ENCODE measurements at places on chromosomes 1 and 21.

DNA sequence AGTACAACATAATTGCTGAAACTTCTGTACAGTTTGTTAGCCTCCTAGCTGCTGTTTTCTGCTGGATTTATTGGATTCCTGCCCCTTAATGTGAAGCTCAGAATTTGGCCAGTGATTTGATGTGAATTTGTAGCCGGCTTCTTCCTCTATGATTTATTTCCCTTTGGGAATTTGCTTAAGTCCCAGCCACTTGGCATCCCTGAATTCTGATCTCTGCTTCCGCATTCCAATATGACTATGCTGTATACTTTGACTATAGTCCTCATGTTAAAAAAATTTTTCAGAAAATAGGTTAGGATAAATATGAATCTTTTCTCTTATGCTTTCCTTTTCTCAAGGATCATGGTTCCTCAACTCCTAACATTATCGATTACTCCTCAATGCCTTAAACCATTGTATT is 12.4 kb upstream of the LRIF1 start:
- DNase-seq: no peak

DNA sequence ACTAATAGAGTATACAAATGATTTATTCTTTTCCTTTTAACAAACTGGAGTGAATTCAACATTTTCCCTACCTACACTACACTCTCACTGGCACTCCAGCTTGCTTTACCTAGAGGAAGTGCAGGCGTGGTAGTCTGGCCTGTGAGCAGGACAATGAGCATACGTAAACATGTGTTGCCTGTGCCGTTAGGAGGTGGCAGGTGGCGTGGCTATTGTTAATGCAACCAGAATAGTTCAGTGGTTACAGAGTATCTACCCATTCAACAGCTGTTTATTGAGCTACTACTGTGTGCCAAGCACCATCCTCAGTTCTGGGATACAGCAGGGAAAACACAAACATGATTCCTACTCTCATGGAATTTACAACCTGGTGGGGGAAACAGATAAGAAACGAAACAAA is 299.7 kb upstream of the KAZN start:
- no peak for DNase-seq

DNA sequence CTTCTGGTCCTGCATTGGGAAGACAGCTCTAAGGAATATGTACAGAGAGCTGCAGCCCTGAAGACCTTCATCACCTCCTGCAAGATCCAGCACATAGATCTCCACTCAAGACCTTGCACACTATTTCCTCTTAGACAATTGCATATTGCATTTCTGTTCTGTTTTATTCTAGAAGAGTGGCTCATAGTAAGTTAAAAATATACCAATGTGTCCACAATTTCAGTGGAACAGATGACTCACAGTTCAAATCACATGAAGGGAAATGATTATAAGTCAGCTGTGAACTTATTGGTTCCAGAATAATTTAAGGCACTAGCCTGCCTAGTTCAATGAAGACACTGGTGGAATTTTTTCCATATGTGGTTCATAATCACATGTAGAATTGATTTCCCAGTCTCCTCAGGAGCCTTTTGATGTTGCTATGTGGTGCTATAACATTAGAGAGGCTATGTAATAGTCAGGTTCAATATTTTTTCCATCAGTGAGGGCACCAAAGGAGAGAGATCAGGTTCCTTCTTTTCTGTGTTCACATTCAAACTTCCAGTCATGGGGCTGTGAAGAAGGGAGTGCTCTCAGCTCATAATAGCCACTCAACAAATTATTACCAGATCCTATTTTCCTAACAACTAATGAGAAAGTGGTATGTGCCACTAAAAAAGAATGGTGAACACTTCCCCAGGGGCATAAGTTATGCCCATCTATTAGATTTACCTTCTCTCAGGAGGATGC is 9.8 kb upstream of the AK5 start:
- no peak for DNase-seq

DNA sequence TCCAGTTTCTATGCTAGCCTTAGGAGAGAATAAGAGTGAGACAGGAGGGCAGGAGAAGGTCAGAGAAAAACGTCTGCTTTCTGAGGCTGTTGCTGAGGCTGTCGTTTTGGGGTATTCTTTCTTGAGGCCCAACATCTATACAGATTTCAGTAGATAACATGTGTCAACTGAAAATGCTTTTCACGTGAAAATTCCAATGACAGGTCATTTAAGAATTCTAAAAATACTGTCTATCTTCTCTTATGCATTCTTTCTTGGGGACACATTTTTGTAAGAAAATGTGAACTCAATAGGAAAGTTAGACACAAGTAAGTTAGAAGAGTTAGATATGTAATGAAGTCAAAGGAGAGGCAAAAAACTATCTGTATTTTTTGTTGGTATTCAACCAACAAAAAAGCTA is 150.8 kb downstream of the TGFB2 start:
- no peak for DNase-seq

- no peak for DNase-seq
These were observed 177.4 kb upstream of the NRIP1 start for GRCh38 chr21:15241997-15242736.

DNA sequence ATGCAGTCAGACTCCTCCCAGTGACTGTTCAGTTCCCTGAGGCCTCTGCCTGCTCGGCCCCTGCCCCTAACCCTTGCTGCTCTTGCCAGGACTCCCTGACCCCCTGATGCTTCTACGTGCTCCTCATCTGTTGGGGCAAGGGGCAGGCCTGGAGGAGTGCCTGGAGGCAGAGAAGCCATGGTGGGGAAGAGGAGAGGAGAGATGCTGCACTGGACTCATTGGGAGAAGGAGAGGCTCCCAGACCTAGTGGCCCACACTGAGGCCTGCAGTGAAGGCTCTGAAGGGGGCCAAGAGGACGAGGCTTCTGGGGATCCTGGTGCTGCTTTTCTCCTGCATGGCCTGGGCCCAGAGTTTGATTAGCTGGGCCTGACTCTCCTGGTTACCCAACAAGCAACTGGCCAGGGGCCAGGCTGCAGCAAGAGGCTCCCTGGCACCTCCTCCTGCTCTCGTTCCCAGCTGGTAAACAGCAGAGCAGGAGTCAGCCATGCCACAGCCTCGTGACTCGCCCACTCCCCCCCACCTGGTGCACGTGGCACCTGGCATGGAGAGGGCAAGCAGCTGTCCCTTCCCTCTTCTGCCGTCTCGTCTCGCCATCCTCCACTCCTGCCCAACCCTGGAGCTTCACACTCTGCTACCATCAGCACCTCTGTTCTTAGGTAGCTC is 847 bp upstream of the RORC start:
- DNase-seq: no peak

DNA sequence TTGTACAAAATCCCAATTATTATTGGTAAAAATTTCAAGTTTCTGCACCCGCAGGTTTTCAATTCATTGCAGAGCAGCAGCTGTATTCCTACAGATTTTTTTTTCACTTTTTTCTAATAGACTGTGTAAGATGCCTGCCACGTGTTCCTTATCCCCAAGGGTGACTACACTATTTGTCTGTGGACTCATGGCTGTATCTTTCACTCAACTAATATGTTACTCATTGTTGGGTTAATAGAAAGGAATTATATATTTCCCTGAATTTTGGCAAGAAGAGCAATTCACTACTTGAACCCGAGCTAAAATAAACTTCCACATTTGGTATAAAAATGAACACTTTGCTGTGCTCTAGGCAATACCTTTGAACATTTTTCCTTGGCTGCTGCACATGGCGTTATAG is 158.7 kb downstream of the NCAM2 start:
- DNase-seq: no peak

GRCh38 chr1:190475421-190476141 is 2.1 kb downstream of the BRINP3 start:
- DNase-seq: no peak

GRCh38 chr1:93095804-93096585 is 16.9 kb downstream of the MTF2 start:
- no peak for DNase-seq

GRCh38 chr1:86156566-86157455 is at the start of gene COL24A1:
Gene COL24A1, minus strand, starts transcription at chr1:86156772. Its CDS starts 376 bp downstream, at chr1:86156396.
- no peak for DNase-seq

DNA sequence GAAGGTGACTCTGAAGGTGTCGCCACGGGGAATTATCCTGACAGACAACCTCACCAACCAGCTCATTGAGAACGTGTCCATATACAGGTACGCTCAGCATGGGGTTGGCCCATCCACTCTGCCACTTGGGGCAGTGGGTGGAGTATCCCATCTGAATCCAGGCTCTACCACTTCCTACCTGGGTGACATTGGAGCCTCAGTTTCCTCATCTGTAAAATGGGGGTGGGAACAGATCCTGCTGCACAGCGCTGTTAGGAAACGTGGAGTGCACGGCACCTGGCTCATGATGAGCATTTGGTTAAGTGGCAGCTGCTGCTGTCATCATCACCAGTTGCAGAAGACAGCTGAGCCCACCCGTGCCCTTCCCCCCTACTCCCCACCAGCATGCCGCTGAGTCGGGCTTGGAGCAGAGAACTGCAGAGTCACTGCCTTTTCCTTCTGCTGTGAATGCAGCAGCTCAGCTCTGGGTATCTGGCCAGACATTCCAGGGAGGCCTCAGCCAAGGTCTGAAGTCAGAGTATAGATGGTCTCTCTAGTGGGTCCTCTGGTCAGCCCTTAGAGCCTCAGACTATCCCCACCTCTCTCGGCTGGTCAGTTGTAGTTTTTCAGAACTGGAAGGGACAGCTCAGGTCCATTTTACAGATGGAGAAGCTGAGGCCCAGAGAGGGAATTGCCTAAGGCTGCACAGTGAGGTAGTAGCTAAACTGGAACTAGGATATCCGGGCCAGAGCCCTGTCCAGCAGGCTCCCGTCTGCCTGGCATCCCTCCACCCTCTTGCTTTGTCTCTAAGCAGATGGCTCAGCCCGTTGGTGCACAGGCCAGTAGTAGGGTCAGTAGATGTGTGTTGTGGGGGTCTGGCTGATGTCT is 11.7 kb downstream of the LDLRAP1 start:
- DNase-seq: no peak

DNA sequence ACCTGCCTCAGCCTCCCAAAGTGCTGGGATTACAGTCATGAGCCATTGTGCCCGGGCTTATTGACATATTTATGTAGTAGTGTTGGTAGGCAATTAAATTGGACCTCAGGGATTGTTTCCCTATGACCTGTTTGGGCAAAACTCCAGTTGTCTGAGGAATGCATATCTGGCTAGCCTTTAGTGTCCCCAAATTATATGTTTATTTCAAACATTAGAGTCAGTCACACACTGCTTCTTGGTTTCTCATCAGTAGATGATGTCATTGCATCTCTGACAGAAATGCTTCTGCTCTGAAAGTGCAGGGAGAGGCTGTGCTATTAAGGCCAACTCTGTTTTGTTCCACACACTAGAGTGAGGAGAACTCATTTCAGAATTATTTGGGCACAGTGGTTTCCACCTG is 12.5 kb downstream of the PIP5K1A start:
- no peak for DNase-seq

- no peak for DNase-seq
These were observed 29.2 kb downstream of the CDCA8 start for GRCh38 chr1:37721565-37721964.

GRCh38 chr1:221794935-221795334 is 53.0 kb upstream of the DUSP10 start:
- DNase-seq: no peak

DNA sequence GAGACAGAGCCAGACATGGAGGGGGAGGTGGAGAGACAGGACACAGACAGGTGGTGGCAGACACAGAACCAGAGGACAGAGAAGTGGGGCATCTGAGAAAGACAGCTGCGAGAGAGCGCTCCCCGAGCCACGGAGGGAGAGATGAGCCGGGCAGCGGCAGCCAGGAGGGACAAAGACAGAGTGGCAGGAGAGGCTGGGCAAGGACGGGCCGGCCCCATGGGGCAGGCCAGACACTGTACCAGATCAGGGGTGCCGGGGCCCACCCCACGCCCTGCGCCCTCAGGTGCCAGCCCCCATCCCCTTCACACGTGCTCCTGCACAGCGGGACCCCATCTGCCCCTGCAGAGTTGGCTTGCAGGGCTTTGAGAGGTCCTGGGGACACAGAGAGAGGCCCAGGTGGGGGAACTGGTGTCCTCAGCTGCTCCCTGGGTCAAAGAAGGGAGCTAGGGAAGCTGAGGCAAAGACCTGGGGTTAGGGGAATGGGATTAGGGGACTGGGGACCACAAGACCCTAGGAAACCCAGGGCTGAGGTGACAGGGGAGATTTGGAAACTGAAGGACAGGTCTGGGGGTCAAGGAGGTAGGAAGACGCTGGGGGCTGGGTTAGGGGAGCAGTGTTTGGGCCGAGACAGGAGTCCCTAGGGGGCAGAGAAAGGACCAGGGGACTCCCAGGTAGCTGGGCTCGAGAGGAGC is 643 bp downstream of the FNDC5 start:
- no peak for DNase-seq

GRCh38 chr1:196317535-196318522 is 290.4 kb downstream of the KCNT2 start:
- no peak for DNase-seq

DNA sequence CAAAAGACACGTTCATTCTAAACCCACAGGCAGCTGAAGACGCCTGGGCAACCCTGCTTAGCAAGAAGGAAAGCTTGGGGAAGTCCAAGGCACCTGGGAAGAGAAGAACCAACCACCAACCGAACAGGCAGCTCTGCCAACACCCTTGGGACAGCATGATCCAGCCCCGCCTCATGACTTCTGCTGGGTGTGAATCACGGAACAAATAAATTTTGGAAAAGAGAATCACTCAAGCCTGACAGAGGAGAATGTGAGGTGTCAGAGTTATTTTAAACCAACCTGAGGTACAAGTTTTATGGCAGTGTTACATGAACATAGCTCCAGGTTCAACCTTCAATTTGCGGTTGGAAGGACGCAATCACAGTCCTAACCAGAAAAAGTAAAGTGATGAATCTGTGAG is 10.0 kb upstream of the PADI4 start:
- DNase-seq: no peak

- no peak for DNase-seq
These were observed 70.5 kb upstream of the RUNX1 start for GRCh38 chr21:35119501-35120047.

DNA sequence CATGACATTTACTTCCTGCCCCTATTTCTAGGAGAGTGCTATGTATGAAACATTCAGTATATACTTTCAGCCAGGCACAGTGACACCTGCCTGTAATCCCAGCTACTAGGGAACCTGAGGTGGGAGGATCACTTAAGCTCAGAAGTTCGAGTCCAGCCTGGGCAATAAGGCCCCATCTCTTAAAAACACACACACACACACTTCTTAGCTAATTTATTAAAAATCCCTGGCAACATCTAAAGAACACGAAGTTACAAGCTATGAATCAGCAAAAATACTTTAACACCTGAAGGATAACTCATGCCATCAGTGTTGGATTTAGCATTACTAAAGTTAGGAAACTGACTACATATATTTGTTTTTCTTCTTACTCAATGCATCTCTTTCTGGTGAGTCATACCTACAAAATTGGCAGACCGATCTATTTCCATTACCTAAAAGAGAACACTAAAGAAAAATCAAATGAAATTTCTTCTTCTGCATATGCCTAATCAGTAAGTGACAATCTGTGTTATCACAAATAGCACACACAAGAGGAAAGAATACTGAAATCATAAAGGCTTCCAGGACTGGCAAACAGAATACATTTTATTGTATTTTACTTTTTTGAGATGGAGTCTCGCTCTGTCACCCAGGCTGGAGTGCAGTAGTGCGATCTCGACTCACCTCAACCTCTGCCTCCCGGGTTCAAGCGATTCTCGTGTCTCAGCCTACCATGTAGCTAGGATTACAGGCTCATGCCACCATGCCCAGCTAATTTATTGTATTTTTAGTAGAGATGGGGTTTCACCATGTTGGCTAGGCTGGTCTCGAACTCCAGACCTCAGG is 41.4 kb downstream of the RNF115 start:
- no peak for DNase-seq

All from stimulated activated CD8-positive, alpha-beta memory T cell treated with anti-CD3 and anti-CD28 coated beads, Interleukin-15, amount 100 ng/mL, for 4 hours (primary cell).